Calu3 (cell line): ENCODE measurements at places on chromosomes 5 and 9.

DNA sequence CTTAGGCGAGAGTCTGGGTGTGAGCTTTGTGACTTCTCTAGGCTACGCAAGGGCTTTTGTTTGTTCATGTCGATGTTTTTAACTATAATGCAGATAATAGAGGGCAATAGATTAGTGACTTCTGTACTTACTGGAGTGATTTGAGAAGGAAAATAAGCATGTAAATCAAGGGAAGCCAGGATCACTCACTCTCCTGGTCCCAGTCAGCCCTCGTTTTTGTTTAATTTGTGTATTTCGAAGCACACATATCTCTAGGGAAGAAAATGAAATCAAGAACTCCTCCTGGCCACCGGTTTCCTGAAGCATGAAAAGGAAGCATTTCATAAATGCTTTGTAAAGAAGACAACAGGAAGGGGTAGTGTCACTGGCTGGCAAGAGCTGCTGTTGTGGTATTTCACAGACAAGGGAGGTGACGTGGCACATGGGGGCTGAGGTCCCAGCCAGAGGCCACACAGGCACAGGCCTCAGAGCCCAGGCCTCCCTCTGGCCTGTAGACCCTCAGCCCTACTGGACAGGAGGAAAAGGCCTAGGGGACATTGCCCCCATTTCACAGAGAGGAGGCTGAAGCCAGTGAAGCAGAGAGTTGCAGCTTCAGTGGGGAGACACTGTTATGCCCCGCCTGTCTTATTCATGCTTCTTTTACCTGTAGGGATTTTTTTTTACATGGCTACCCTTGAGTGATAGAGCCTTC, 34.1 kb downstream of the IRF1 start:
- no peak for DNase-seq

DNA sequence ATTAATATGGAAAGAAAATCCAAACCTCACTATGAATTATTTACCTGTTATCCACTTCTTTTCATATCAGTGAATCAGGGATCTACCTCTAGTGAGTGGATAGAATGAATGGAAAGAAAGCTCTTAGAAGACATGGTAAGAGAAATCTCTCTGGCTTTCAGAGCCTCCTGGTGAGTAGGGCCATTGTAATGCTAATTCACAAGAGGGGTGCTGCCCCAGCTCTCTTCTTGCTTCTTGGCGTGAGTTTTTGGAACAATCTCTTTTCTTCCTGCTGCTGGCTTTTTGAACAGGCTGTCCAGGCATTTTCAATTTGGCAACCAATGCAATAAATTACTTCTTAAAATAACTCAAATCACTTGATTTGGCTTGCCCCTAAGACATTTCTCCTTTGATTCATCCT, 49.9 kb upstream of the KCNN2 start:
- DNase-seq = no peak

DNA sequence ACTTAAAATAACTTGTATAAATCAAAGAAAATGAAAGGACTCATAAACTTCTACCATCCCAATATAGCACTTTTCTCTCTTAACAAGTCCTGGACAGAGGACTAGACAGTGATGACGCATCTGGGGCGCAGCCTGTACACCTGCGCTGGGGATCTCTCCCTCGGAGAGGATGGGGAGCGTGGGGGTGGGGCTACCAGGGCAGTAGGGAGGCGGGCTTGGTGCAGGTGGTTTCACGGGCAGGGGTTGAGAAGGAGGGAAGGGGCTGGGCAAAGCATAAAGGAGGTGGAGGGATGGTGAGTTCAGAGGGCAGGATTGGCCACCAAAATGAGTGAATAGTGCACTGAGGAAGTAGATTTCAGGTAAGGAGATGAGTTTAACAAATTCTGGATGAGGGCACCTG, 41.1 kb downstream of the STC2 start:
- DNase-seq = no peak

- no peak for DNase-seq
Observed at GRCh38 chr9:16396389-16396788, 474.1 kb downstream of the BNC2 start.

DNA sequence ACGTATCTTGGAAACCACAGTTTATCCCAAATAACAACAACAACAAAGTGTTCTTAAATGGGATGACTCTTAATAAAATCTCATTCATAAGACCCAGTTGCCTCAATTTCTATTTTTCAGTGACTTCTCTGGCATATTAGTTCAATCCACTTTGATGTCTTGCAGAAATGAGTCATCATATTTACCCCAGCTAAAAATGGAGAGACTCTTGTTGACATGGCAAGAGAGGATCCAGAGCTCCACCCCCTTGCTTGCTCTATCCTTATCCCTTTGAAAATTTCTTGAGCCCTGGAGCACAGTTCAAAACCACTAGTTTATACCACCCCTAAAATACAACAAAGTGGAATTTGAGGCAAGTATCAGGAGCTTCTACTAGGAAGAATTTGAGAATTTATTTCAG, 20.8 kb downstream of the VCAN start:
- DNase-seq = no peak

DNA sequence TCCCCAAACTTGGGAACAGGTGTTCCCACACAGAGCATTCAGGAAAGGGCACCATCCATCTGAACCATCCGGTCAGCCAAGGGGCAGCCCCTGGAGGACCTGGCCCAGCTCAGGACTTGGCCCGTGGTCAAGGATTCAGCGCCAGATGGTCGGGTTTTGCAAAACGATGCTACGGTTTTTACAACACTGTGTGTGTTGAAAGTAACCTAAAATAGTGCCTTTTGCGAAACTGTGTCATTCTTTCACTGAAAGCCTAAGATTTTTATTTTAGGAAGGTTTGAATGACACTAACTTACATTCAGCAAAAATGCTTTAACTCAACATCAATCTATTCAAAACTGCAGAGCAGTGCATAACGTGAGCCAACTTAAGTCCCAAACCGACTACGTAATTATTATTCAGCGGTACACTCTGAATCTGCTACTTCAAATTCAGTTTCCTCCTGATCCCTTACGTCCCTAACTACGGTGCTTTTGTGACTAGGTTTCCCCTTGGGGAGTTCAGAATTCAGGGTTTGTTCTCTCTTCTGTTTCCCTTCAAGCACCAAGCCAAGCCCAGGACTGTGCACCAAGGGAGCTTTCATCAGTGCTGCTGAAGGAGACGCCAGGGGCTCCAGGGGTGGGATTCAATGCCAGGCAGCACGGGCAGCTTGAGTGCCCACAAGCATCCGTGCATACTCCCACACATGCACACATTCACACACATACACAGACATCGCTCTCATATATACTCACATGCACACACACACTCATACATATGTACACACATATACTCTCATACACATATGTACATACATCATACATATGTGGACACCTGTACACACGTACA, 25.8 kb downstream of the LPCAT1 start:
- no peak for DNase-seq
